ENCODE measurements at places on chromosomes 2 and 18.

- no peak for DNase-seq
Measured at GRCh38 chr2:158154596-158154995, 52.9 kb downstream of the UPP2 start.

DNA sequence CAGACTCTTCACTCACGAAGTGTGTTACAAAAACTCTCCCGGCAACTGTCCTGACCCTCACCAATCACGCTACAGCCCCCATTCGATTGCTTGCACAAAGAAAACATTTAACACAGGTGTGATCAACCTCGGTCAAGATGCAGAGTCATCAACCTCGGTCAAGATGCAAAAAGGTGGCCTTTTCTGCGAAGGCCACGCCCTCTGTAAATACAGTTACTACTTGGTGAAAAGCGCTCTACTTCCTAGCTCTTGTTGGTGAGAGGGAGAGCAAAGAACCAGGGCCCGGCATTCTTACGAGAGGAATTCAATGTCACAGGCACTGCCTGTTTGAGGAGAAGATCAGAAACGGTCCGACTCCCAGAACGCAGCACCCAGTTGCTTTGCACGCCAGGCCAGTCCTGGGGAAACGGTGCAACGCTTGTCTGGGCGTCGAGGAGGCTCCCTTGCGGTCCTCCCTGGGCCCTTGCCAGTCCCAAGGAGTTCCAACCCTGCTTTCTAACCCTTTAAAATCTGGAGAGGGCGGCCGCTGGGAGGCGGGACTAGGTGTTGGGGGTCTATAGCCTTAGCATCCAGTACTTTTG is 1.9 kb downstream of the PIEZO2 start:
- no peak for DNase-seq

DNA sequence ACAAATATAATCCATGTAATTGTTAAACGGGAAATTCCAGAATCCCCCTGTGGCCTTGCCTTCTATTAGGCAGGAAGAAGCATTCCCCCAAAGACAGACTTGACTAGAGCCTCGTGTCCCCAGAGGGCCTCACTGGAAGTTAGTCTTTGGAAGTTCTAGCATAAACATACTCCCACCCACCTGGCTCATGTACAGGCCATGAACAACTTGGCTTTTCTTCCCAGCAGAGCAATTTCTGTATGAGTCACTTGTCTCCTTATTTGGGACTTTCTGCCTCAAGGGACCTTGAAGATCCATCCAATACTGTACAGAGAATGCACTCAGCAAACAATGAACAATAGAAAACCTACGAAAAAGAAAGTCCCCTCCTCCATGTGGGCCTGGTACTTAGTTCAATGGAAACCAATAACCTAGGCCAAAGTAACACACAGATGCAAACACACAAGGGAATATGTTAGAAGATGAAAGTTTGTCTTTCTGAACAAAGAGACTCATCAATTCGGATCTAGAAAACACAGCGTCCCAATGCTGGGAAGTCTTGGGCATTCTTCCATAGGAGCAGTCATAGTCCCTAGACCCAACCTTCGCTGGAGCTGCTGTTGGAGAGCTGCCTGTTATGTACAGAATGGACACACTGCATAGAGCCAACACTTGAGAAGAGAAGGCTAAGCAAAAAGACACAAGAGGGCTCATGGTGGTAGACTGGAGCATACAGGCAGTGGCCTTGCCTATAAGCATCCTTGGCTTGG is 303.5 kb downstream of the HRH4 start:
- DNase-seq, result no peak

- no peak for DNase-seq
Measured at GRCh38 chr2:74063486-74063885, 78.8 kb downstream of the TET3 start.

- DNase-seq, result no peak
Measured at GRCh38 chr2:101969723-101970122, 22.0 kb upstream of the IL1R2 start.

DNA sequence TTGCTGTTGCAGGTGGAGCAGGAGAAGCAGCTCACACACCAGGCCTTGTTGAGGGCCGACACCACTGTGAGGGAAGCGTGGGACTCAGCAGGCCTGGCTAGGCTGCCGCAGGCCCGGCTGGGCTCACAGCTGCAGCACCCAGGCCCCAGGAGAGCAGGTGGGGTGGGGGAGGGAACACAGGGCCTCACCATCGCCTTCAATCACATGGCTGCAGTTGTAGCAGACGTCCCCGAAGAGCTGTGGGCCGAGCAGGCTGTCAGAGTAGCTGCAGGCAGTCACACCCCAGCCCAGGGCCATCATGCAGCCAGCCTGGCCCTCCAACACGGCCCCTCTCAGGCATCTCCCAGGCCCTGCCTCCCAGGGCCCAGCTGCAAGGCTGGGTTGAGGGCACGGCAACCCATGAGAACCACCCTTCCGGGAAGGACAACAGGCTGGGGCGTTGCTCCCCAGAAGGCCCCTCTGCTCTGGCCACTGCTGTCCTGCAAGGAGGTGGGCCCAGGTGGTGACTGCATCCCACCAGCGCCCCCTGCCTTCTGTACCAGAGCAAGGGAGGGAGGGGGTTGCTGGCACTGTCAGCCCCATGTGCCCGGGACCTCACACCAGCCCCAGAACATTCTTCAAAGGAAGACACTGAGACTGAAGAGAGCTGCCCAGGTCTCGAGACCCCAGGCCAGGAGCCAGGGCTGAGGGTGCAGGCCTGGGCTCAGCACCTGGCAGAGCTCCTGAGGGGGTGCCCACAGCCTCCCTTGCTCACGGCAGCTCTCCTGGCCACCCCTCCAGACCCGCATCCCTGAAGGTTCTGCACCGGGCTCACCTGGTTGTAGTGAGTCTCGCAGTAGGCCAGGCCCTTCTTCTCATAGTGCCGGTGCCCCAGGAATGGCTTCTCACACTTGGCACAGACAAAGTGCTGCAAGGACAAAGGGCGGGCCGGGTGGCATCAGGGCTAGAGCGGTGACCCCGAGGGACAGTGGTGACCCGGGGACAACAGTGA is 5.6 kb upstream of the GPR17 start:
- DNase-seq, result no peak

DNA sequence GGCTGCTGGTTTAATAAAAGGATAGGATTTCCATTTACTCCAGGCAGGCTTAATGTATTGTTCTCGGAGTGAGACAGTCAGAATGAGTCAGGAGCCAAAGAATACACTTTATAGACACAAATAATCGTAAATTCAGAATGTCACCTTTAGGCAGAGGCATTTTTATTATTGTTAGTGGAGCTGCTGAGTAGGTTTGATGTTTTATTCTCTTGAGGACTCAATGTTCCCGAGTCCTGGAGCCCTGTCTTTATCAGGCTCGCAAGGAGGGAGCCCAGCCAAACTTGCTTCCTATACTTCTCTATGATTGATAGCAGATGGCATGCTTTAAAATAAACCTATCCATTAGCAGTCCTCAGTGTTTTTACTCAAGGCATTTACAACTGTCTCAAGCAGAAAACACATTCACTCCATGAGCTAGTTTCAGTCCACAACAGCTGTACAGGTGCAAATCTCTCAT is 492.3 kb upstream of the ZEB2 start:
- peak; percentile 26 for DNase-seq

- DNase-seq, result no peak
Measured at GRCh38 chr2:16149349-16150243, 209.2 kb downstream of the MYCN start.

DNA sequence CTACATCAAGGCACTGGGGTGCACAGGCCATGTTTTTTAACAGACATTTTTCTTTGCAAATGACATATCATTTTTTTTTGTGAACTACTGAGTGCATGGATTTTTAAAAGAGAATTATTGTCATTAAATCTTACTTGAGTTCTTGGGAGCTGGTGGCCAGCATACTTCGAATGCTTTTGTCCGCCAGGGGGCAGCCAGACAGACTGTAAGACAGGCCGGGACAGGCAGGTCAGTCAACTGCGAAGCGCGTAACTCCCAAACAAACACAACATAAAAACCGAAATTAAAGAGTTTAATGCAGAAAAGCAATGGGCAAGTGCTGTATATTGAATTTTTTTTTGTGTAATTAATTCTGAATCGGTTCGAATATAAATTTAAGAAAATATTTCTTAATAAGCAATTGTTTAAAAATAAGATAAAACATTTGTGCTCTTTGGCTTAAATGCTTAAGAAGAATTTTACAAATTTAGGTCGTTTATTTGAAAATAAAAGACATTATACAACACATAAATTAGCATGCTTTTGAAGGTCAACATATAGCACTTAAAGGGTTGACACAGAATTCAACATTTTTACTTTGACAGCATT is 142.2 kb upstream of the PXDN start:
- peak; percentile 53 for DNase-seq

DNA sequence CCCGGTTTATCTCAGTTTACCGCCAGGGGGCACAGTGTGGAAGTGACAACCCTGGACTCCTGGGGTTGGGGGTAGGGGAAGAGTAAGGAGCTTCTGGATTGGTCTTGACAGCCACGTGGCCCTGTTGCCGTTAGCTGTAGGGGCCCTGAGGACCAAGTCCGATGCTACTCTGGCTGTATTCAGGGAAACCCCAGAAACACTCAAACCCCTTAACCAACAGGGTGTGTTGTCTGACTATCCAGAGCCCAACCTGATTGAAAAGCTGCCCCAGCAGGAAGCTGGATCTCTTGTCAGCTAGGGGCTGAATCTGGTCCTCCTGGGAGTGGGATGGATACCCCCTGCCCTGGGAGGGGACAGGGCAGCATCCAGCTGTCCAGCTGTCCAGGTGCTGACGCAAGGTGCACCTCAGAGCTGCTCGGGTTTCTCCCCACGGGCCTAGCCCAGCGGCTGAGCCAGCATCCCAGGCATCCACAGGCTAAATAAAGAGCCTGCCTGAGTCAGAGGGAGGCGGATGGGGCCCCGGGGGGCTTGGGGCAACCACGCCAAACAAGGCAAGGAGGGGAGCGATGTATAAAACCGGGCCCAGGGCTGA is 3.1 kb upstream of the GMPPA start:
- DNase-seq, result no peak

DNA sequence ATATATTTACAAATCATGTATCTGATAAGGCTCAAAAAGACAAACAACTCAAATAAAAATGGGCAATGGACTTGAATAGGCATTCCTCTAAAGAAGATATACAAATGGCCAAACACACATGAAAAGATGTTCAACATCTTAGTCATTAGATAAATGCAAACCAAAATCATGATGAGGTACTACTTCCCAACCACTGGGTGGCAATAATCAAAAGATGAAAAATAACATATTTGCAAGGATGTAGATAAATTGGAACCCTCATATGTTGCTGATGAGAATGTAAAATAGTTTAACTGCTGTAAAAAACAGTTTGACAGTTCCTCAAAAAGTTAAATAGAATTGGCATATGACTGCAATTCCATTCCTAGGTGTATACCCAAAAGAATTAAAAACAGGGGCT is 132.3 kb downstream of the TTC32 start:
- no peak for DNase-seq

Measured in right renal cortex interstitium (tissue), 3 donors.